ENCODE measurements at places on chromosomes 6 and 20.

- DNase-seq, result no peak
Observed at GRCh38 chr6:156269751-156270369, 507.3 kb upstream of the ARID1B start.

GRCh38 chr6:1619098-1619672 is 9.5 kb downstream of the FOXC1 start:
- no peak for DNase-seq

DNA sequence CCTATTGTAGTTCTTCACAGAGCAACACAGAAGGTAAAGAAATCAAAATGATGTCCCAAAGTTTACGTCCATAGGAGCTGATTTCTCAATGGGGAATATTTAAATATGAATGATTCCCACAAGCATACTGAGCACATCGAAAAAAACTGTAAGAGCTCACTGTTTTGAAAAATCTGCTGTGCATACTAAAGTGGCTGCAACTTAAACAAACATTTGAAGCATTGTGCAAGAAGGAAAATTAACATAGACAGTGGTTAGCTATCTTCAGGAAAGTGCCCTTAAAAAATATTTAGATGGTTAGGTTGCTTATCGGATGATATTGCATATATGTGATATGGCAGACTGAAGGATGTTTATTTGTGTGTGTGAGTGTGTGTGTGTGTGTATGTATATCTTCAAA is 747.6 kb downstream of the RFPL4B start:
- no peak for DNase-seq

- DNase-seq, result no peak
Observed at GRCh38 chr20:43459022-43459942, 1.6 kb downstream of the SRSF6 start.

DNA sequence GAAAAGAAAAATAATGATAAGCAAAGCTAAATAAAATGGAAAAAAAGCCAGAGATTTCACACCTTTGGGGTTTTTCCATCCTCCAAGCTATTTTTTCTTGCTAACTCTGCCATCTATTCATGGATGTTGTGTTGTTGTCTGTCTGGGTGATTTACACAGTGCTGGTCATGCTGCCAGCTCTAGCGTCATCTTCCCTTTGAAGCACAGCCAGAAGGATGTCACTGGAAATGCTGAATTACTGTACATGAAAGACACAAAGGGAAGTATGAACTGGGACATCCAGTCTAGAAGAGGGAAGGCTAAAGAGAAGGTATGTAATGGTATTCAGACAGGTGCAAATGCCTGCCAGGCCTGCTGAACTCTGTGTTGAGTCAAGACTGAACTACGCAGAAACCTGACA is 241.9 kb upstream of the STXBP5 start:
- DNase-seq, result no peak

GRCh38 chr6:46370622-46371021 is 120.6 kb downstream of the RCAN2 start:
- DNase-seq, result no peak

DNA sequence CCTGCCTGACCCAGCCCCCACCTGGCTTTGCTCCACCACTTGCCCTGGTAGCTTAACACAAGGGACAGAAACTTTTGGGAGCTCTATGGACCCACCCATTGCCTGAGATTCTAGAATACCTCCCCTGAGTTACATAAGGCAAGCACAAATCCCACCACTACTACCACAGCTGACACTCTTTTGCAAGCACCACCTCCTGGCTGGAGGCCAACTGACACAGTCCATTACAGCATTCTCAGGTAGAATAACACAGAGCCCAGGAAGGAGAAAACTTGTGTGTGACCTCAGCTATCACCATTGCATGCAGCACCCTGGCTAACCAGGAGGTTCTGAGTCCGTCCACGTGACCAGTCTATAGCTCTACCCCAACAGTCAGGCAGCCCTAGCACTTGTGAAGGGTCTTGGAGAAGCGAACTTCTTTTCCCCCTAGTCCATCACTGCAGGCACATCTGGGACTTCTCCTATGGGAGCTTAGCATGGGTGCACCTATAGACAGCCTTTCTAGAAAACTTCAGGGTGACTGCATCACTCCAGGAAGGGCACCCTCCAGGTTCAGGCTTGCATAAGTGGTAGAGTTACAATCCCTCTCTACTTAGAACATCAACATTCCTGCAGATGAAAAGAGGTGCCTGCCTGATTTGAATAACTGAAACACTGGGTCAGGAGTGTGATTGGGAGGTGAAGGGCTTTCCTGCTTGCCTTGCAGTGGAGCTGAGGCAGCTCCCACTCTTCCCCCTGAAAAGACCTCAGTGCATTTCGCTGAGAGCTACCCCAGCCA is 30.1 kb downstream of the CITED2 start:
- DNase-seq, result no peak

DNA sequence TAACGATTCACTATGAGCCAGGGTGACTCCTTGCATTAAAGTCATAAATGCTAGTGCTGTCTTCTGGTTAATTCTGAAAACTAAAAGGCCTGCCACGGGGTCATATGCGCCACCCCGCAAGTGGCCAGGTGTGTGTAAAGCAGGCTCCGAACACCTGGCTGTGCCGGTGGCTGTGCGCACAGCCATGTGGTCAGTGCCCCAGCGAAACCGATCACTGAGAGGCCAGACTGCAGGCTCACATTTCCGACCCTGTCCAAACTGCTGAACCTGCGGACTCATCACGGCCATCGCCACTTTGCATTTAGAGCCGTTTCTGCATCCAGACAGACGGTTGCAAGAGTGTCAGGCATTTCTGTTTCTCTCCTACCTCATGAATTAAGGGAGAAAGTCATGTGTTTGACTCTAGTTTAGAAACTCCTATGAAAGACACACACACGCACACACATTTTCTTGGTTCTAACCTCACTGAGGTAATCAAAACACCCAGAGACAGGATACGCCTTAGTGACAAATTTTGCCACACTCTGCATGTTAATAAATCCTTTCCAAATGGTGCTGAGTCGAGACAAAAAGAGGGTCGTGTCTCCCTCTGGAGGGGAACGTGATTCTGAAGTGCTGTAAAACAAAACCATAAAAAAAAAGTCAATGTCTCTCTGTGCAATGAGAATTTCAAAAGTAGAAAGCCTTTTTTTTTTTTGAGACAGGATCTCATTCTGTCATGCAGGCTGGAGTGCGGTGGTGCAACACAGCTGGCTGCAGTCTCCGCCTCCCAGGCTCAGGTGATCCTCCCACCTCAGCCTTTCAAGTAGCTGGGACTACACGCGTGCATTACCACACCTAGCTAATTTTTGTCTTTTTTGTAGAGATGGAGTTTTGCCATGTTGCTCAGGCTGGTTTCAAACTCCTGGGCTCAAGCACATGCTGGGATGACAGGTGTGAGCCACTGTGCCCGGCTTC is 31.0 kb upstream of the TCFL5 start:
- DNase-seq, result no peak

DNA sequence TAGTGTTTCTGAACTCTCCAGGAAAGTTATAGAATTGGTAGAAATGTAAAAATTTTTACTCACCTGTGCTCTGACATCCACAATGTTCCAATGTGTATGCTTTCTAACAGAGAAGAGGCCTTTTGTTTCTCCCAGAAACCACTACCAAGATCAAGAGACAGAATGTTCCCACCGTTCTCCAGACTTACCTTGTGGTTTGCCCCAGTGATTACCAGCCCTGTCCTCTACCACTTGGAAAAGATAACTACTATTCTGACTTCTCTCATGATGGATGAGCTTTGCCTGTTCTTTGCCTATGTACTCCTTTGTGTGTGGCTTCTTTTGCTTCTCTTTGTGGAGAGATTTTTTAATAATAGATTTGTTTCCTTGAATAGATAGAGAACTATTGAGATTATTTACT is 173.0 kb upstream of the SCGN start:
- DNase-seq, result no peak

DNA sequence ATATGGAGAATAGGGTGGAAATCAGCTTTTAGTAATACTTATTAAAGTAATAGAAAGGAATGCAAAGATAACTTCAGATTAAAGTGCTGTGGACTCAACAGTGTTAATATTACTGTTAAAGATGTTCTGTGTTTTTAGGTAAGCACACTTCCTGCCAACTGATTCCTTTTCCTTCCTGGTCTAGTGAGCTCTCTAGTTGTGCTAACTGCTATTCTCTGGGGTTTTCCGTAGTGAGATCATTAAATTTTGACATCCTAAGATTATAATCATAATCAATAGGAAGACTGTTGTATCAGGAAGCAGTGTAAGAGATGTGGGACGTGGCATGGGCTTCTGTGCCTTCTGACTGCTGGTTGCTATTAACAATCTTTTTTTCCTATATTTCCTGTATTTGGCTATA is 1.2 kb upstream of the TMEM217 start:
- DNase-seq, result no peak

GRCh38 chr20:45104786-45105185 is 3.9 kb upstream of the KCNS1 start:
- DNase-seq, result no peak

- DNase-seq, result no peak
Observed at GRCh38 chr6:11043378-11043960, 636 bp downstream of the ELOVL2 start.

GRCh38 chr20:2578475-2579192 is 42.3 kb downstream of the TMC2 start:
- peak; percentile 23 for DNase-seq
